Dermis microvascular lymphatic vessel endothelial cell (primary cell): ENCODE measurements at places on chromosomes 4 and X. TPM values are rescaled to one million over a fixed set of nuclear protein-coding genes. Genes with fewer than 3 reads are reported as not detected.

GRCh38 chrX:25020905-25021449 is 5.2 kb upstream of the ARX start:
- DNase-seq: no peak

Gene USP17L28
- total RNA-seq: not detected in 2 replicates

DNA sequence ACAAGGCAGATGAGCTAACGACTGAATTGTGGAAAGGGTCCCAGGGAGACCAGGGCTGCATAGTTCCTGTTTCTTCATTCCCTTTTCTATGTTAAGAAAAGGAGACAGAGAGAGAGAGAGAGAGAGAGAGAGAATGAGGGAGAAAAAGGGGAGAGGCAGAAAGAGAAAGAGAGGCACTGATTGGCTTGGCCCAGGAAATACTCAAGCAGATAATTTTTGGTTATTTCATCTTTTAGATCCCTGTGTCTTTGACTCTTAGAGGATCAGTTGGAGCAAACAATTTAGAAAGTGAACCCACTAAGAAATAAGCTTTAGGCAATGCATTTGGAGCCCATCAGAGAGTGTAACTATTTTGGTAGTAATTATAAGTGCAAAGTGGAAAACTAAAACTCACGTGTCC is 103.4 kb downstream of the CEP44 start:
- DNase-seq: no peak

GRCh38 chr4:174537634-174538033 is 15.3 kb upstream of the HPGD start:
- no peak for DNase-seq
